Activated naive CD4-positive, alpha-beta T cell (primary cell): ENCODE measurements at places on chromosomes 5 and 9.

- DNase-seq, result no peak
Measured at GRCh38 chr5:150473673-150474358, 24.3 kb upstream of the RPS14 start.

DNA sequence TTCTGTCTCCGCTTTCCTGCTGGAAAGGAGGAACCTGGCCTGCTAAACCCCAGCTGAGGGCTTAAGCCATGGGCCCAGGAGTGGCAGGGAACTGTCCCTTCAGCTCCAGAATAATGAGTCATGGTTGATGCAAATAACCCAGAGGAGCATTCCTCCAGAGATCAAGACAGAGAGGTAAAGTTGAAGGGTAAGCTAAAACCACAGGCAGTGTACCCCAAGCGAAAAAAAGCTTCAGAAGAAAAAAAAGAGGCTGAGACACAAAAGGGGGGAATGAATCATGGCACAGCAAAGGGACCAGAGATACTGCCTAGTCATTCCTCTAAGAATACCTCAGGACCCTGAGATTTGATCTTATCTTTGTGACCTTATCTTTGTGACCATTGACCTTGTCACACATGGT lies 199.5 kb upstream of the TAS2R1 start:
- no peak for DNase-seq

DNA sequence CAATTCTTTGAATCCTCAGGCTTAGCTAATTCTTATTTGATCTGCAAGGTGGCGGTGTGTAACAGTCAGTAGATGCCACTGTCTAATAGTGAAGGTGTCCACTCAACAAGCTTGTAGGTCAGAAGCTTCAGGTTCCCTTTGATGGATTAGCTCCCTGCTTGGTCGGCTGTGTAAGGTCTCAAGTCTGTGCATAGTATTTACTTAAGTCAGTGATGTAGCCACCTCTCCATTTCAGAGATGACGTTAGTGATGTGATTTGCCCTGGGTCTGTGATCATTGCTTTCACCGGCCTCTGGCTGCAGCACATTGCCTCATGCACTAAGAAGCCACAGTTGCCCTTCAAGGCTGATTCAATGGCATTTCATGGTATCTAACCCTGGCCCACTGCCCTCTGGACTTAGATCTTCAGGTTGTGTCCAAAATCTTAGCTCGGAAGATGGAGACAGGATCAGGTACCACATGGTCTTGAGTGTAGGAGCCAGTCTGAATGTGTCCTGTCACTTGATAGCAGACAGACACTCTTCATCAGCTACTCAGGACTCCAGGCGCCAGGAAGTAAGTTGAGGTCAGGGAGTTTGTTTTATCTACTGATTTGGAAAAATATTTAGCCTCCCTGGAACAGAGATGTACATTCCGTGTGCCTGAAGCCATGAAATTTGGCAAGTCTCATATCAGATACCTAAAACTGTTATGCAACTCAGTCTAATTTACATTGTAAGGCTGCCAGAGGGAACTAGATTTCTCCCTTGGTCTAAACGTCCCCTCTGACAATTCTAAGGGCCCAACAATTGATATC lies 42.9 kb downstream of the SUB1 start:
- DNase-seq, result no peak

- DNase-seq, result no peak
Measured at GRCh38 chr9:98712987-98713386, 4.3 kb upstream of the GABBR2 start.

- DNase-seq, result no peak
Measured at GRCh38 chr5:138565100-138565821, 9.9 kb downstream of the HSPA9 start.

DNA sequence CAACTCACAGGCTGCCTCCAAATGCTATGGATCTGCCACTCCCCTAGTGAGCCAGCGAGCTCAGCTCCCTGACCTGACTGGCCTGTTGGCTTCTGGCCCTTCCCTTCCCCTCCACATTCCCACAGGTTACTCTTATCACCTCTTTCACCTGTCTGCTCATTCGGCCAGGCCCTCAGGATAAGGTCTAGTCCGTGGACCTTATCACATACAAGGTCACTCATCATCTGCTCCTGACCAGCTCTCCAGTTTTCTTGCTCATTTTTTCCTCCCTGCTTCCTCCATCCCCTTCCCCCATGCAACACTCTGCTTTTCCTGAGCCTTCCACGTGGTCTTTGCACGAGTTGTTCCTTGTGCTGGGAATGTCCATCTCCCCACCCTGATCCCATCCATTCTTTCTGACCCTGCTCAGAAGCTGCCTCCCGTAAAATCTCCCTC lies 25.9 kb upstream of the NDST1 start:
- DNase-seq, result no peak

- DNase-seq, result no peak
Measured at GRCh38 chr9:23736293-23736692, 89.7 kb downstream of the ELAVL2 start.

GRCh38 chr9:87958591-87958990 lies 15.7 kb downstream of the CDK20 start:
- DNase-seq, result no peak

- no peak for DNase-seq
Measured at GRCh38 chr5:14547666-14548065, 33.9 kb upstream of the OTULINL start.

- no peak for DNase-seq
Measured at GRCh38 chr5:159943326-159943725, 27.0 kb downstream of the ADRA1B start.

GRCh38 chr9:35164711-35165110 lies 2.9 kb downstream of the UNC13B start:
- DNase-seq, result no peak
